PC-9 (cell line): ENCODE measurements at places on chromosomes 16 and 17.

DNA sequence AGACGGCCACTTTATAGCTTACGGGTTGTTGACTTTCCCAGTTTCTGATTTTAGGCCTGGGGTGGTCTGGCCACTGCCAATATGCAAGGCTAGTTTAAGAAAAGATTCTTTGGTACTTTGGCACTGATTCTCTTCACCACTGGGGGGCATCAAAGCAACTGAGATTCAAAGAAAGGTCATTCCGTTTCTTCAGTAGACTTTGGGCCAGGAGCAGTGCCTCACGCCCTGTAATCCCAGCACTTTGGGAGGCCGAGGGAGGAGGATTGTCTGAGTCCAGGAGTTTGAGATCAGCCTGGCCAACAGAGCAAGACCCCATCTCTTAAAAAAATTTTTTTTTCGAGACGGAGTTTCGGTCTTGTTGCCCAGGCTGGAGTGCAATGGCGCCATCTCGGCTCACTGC is 53.0 kb downstream of the RPA1 start:
- peak; percentile 25 for DNase-seq

- DNase-seq = no peak
Measured at GRCh38 chr17:10162096-10162495, 36.3 kb downstream of the GAS7 start.

DNA sequence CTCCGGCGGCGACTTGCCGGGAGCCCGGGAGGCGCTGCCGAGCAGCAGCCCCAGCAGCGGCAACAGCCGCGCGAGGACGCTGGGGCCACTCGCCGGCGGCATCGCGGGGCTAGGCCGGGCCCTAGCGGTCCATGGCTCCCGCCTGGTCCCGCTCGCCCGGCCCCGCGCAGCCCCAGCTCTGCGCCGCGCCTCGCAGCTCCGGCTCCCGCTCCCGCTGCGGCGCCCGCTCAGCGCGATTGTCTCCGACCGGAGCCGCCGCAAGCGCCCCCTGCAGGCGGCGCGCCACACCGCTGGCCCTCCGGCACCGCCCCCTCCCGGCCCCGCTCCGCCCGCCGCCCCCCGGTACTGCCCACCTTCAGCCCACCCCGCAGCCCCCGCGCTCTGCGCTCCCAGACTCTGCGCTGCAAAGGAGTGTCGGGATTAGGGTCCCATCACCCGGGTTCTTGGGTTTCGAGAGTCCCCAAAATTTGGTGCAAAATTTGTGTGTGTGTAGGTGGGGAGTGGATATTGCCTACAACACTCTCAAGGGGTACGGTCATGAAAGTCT is at the start of gene FAM171A2:
TSS of gene FAM171A2 (minus strand) at position 241 of the 547 bp plus-strand sequence. CDS start at position 102, 139 bp downstream.
- DNase-seq = peak; percentile 61

- DNase-seq = no peak
Measured at GRCh38 chr17:13415871-13416416, 185.8 kb downstream of the HS3ST3A1 start.

GRCh38 chr17:33651686-33652085 is 358.6 kb upstream of the ASIC2 start:
- no peak for DNase-seq

DNA sequence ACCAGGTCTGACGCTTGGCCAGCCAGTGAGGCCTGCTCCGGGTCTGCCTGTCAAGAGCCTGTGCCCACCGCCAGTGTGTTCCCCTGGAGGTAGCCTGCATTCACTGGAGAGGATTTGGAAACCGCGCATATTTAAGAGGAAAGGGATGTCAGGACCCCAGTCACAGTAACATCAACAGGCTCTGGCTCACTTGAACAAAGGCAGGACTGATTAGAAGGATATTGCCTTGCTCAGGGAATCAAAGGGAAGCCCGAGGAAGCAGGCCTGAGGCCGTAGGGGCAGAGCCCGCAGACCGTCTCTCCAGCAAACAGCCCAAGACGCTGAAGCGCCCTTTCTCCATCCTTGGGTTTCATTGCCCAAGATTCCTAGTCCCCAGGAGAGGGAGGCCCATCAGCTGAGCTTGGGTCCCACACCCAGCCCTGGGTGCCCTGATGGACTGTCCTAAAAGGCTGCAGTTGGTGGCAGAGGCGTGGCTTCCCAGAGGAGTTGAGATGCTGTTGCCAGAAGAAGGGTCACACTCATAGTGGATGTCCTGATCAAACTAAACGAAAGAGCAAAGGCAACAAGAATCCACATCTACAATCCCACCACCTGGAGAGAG is 23.2 kb downstream of the NT5M start:
- DNase-seq = no peak

DNA sequence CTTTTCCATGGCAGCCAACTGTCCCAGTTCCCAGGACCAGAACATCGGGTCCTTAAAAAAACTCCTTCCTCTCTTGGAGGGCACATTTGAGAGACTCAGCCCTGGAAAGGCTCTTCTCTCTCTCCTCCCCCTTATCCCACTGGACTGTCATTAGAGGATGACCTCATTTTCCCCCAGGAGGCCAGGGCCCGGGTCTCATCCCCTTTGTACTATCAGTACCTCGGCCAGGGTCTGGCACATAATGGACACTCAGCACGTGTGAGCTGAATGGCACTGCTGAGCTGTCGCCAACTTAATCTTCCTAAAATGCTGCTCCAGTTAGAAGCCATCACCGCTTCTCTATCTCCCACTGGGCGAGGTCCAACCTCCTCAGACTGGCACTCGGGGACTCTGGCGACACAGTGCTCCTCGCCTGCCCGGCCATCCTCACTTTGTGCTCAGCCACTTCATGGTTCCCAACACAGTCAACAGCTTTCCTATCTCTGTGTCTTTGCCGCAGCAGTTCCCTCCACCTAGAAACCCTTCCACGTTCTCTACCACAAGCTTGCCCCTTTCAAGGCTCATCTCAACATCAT is 3.6 kb upstream of the RHBDL3 start:
- DNase-seq = no peak

- DNase-seq = no peak
Measured at GRCh38 chr16:17817943-17818342, 347.2 kb upstream of the XYLT1 start.

DNA sequence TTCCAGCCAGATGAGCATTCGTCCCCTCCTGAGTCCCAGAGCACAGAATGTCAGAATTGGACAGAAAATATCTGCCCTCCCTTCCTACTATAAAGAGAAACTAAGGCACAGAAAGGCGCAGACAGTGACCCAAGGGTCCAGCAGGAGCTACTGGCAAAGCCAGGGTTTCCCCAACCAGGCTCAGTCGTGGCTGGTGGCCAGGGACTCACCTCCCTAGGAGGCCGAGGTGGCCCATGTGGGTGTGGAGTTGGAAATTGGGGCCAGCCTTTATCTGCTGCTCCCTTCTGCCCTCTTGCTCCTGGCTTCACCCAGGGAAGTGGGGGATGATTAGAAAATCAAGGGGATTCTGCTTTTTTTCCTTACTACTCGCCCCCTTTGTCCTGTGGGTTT is 1.1 kb downstream of the DRC7 start:
- no peak for DNase-seq

- no peak for DNase-seq
Measured at GRCh38 chr17:49063652-49064051, 66.5 kb downstream of the IGF2BP1 start.
